Breast epithelium (tissue), 4 donors: ENCODE measurements at places on chromosomes 16 and 17. TPM values are rescaled to one million over a fixed set of nuclear protein-coding genes. Genes with fewer than 3 reads are reported as not detected.

GRCh38 chr17:17942846-17943245 is 29.4 kb downstream of the TOM1L2 start:
- no peaks in the 10 kb centered on the region for H3K4me1 ChIP-seq
- DNase-seq, result no peak
- H3K27me3 ChIP-seq, result no peaks in the 10 kb centered on the region
- H3K36me3 ChIP-seq, result no peaks in the 10 kb centered on the region
- H3K27ac ChIP-seq, result no peak overlapping the region

Gene TBC1D26
- total RNA-seq, result 0.33 TPM

Gene PRKCB
- total RNA-seq, result 4.7 TPM

Gene IGFALS
- 0.33 TPM for total RNA-seq

DNA sequence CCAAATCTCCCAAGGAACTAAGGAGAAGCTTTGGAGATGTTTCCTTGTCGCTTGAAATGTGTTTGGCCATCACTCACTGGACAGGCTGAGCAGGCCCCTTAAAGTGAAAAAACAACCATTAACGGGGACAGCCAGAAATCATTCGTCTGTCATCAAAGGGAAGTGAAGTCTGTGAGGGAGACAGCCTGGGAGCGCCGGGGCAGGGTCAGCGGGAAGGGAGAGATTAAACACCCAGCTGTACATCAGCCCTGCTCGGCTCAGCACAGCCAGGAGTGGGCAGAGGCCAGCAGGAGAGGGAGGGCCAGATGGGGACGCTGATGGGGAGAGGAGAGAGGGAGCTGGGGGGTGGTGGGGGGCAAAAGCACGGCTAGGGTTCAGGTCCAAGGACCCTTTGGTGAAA is 105.1 kb downstream of the SDK2 start:
- H3K4me3 ChIP-seq, result no peak overlapping the region
- no peak for DNase-seq
- H3K36me3 ChIP-seq, result no peaks in the 10 kb centered on the region
- no peak overlapping the region for H3K27ac ChIP-seq

DNA sequence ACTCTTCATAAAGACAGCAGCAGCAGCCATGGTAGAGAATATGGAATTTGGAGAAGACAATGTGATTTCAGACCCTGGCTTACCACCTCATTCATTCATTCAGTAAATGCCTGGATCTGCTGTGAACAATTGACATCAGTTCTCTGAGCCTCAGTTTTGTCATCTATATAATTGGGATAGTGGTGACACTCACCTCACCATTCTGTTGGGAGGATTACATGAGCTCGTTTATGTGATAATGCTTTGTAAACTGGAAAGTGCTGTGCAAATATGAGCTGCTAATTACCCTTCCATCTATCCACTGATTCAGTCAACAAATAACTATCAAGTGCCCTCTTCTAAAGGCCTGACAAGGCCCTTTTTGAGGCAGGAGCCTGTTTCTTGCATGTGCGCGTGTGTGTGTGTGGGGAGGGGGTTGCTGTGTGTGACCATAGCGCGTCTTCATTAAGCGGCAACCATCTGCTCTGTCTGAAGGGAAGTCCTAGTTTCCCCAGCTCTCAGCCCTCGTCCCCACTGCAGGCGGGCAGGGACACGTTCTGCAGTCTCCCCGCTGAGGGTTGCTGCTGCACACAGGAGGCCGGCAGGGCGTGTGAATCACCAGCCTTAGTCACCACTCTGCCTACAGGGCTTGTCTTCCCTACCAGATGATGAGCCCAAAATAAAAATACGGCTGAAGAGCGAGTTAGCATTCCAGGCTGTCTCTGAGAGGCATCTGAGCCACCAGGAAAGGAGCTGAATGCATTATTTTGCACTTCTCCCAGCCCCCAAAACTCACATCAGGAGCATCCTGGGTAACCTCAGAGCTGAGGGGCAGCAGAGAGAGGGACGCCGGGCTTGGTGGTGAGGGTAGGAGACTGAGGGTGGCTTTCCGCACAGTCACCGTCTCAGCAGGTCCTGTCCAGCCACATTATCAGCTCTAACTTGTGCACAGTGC is 19.9 kb downstream of the ARL4D start:
- DNase-seq, result peak; percentile 59
- peaks cover 12% of the 10 kb centered on the region for H3K4me1 ChIP-seq
- no peaks in the 10 kb centered on the region for H3K36me3 ChIP-seq
- no peaks in the 10 kb centered on the region for H3K27me3 ChIP-seq

DNA sequence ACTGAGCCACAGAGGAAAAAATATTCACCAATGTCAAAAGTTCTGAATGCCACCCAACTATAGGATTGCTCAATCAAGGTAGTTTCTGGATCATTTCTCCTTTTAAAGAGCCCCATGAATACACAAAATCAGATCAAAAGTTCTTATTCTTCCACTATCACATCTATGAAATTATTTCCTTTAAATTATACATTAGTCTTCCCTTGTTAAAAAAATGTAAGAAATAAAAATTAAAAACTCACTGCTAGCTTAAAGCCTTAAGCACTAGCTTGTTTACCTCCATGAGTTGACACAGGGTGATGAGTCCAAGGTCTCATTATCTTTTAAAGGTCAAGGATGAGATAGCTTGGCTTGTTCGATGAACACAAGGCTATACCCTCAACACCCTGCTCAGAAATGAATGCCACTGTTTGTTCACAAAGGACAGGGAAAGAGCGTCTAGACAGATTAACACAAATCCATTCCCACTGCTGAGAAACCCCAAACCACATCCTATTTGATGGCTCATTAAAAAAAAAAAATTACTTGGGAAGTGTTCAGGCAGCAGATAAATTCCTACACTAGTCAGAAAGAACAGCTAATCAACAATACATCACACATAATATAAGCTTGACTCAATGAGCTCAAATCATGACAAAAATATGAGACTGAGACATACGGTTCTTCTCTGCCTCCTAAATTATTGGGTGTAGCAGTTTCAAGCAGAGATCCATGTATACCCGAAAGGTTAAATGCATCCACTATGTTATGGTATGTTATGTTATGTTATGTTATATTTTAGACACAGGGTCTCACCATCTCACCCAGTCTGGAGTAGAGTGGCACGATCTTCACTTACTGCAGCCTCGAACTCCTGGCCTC is 118.9 kb downstream of the PARN start:
- no peaks in the 10 kb centered on the region for H3K27me3 ChIP-seq
- no peak overlapping the region for H3K4me3 ChIP-seq
- no peak for DNase-seq
- H3K4me1 ChIP-seq, result no peaks in the 10 kb centered on the region

DNA sequence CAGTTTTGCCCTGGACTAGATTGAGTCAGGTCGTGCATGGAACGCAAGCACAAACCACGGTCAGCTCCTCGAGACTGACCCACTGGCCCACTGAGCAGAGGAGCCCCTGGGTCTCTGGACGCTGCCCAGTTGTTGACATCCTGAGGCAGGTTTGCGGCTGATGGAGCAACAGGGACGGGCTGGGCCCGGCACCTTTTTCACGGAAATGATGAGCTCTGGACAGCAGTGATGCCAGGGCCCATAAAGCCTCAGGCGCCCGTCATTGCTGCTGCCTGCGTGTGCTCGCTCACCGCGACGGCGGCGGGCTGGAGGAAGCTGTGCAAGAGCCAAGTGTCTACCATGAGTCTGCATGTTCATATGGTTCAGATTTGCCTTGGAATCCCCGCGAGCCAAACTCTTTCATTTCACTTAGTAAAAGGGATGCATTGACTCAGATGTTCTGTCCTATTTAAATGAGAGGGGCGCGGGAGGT is 30.8 kb upstream of the CRISPLD2 start:
- H3K27ac ChIP-seq, result peak overlapping the region; percentile 9
- H3K36me3 ChIP-seq, result no peaks in the 10 kb centered on the region
- no peaks in the 10 kb centered on the region for H3K27me3 ChIP-seq
- no peak overlapping the region for H3K4me3 ChIP-seq
- peak; percentile 35 for DNase-seq
- peaks cover 7% of the 10 kb centered on the region for H3K4me1 ChIP-seq

- no peaks in the 10 kb centered on the region for H3K27me3 ChIP-seq
- H3K36me3 ChIP-seq, result no peaks in the 10 kb centered on the region
- DNase-seq, result no peak
- H3K4me3 ChIP-seq, result no peak overlapping the region
Observed at GRCh38 chr16:65667011-65667578, 545.2 kb upstream of the CDH11 start.
